ENCODE measurements at places on chromosomes 5 and 9.

DNA sequence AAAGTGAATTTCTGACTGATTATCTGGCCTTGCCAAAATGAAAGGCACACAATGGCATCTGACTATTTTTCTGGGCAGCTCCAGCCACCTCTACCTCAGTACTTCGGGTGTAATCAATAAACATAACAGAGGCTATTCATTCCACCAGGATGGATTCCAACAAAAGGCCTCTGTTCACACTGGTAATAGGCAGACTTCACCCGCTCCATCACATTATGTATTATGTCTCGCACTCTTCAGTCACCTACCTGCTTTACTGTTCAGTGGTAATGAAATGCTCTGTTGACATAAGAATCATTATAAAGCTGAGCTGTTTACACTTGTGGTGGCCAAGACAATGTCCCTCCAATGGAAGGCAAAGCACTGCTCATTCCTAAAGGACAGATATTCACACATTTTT lies 1333.7 kb upstream of the WWC1 start:
- no peak for DNase-seq

DNA sequence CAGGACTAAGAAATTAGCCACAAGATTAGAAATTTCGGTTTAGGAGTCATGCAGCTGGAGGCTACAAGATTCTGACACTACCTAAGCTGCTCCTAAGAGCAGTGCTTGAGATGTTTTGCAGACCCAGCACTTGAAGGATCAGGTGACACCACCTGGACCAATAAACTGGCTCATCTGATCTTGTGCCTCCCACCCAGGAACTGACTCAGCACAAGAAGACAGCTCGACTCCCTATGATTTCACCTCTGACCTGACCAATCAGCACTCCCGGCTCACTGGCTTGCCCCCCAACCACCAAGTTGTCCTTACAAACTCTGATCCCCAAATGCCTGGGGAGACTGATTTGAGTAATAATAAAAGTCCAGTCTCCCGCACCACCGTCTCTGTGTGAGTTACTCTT lies 170.4 kb downstream of the TTC39B start:
- no peak for DNase-seq

DNA sequence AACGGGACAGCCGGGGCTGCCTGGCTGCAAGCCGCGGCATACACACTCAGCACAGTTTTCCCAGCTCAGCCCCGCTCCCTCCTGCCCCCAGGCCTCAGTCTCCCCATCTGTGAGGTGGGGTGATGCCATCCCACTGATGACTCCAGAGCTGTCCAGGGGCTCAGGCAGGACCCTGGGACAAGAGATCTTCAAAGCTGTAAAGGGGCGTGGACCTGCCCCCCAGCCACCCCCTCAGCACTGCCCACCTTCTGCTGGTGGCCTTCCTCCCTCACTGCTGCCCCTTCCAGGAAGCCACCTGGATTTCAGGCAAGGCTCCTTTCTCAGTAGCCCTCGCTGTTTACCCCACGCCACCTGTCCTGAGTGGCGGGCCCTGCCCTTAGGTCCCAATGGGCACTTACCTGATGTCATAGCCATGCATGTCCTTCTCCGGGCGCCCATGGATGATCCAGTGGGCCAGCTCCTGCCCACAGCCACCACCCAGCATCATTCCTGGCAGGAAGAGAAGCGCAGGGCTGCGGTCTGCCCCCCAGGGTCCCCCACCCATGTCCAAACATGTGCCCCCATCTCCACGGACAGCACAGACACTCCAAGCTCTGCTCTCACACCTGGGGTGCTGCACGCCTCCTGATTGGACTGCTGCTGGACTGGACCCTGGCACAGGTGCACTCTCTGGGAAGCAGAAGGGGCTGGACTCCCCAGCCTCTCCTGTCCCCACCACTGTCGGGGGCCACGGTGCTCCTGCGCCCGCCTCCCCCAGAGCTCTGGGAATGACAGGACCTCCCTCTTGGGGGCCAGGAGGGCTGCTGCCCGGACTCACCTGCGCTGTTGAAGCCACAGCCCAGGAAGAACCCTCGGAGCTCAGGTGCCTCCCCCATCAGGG lies 25.7 kb downstream of the SARDH start:
- no peak for DNase-seq

GRCh38 chr9:35490155-35490909 lies 421 bp downstream of the RUSC2 start:
- no peak for DNase-seq

GRCh38 chr9:135242049-135242396 lies 154.6 kb downstream of the OLFM1 start:
- no peak for DNase-seq

All from AG09309 (cell line).